ENCODE measurements at places on chromosomes 2 and 18.

- no peak for DNase-seq
Observed at GRCh38 chr2:129772190-129772579, 207.3 kb upstream of the RAB6C start.

GRCh38 chr18:70355620-70356385, 67.0 kb downstream of the SOCS6 start:
- DNase-seq = no peak

GRCh38 chr2:18214936-18215335, 336.5 kb downstream of the KCNS3 start:
- DNase-seq = no peak

GRCh38 chr2:47079515-47080412, 75.3 kb downstream of the STPG4 start:
- DNase-seq = no peak

- DNase-seq = no peak
Observed at GRCh38 chr18:78659748-78660147, 319.9 kb upstream of the SALL3 start.

GRCh38 chr2:211837706-211838105, 700.9 kb downstream of the ERBB4 start:
- DNase-seq = no peak

DNA sequence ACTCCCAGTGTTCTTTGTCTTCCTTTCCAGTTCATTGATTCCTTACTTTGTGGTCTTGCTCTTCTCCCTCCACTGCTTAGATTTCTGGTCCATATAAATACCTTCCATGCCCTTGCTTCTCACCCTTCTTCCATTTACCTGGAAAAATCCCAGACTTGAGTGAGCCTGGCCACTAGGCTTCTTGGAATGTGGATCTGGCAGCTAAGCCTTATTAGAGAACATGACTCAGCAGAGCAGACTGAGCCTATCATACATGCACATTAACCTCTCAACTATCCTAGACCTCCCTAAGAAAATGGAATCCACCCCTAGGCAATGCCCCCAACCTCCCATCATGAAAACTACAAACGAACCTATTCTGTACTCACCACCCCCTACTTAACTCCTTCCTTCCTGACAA, 127.7 kb downstream of the RHBDD1 start:
- no peak for DNase-seq

DNA sequence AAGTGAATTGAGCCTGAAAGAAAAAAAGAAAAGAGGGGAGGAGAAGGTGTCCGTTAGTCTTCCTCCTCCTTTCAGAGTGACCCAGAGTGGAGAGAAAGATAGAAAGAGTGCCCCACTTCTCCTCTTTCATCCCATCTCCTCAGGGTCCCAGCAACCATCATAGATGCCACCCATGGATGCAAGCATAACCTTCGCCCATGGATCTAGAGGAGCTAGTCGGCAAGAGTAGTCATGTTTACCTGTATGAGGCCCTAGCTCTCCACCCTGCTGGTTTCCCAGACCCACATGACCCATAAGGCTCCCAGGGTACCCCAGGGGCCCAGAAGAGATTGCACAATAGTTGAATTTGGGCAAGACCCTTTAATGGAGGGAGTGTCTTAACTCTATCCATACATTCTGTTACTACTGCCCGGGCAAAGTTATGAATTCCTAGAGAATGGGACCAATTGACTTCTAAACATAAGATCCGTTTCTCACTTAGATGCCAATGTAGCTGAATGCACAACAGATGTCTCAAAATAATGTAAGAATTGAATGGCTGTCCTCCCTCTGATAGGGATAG, 56.1 kb upstream of the CDCA7 start:
- no peak for DNase-seq

GRCh38 chr2:1621041-1621440, 123.3 kb downstream of the PXDN start:
- DNase-seq = no peak

DNA sequence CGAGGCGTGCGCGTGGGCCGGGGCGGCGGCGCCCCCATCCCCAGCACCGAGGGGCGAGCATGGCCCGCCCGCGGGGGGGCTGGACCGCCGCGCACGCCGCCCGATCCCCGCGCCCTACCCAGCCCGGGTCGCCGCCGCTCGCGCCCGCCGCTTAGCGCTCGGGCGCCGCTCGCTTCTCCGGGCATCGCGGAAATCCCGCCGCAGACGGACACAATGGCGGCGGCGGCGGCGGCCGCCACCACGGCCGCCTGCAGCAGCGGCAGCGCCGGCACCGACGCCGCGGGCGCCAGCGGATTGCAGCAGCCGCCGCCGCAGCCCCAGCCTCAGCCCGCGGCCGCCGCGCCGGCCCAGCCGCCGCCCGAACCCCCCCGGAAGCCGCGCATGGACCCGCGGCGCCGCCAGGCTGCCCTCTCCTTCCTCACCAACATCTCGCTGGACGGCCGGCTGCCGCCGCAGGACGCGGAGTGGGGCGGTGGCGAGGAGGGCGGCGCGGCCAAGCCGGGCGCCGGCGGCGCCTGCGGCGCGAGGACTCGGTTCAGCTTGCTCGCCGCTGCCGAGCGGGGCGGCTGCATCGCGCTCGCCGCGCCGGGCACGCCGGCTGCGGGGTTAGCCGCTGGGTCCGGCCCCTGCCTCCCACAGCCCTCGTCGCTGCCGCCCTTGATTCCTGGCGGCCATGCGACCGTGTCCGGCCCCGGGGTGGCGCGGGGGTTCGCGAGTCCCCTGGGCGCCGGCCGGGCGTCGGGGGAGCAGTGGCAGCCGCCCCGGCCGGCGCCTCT, 453 bp downstream of the CABLES1 start:
- DNase-seq = peak; percentile 19

GRCh38 chr2:142758973-142759372, 118.5 kb upstream of the KYNU start:
- no peak for DNase-seq

- no peak for DNase-seq
Observed at GRCh38 chr2:134177351-134177931, 76.4 kb upstream of the MGAT5 start.

DNA sequence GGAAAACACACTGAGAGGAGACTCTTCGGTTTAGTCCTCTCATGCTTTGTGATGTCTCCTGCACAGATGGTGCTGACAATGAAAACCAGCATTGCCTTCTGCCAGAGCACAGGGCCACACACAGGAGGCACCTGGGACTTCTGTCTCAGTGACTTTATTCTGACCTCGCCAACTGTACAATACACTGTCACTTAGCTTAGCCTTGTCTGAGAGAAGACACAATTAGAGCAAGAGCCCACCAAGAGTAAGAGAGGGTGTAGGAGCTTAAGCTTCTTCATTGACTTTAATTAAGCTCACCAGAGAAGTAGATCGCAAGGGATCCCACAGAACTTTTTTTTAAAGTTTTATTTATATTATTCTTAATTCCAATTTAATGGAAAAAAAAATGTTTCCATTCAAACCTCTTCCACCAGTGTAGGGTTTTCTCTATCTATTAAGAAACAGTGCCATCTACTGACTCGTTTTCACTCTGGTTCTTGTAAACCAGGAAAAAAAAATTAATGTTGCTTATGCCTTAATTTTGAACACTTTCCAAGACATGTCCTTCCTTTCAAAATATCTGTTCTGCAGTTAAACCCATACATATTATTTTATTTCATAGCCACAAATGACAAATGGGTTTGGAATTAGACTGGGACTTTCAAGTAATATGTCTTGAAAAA, 42.4 kb upstream of the DDX18 start:
- DNase-seq = no peak

GRCh38 chr2:136323935-136324334, 206.0 kb upstream of the CXCR4 start:
- no peak for DNase-seq

- no peak for DNase-seq
Observed at GRCh38 chr2:43333101-43333655, 106.8 kb upstream of the ZFP36L2 start.

GRCh38 chr18:49006641-49007454, 56.1 kb upstream of the SMAD7 start:
- DNase-seq = no peak

GRCh38 chr2:6831229-6831628, 34.5 kb downstream of the CMPK2 start:
- no peak for DNase-seq

GRCh38 chr2:230267059-230267458, 41.5 kb downstream of the SP140 start:
- DNase-seq = no peak

GRCh38 chr2:56185101-56185581, 1.4 kb downstream of the CCDC85A start:
- no peak for DNase-seq

- peak; percentile 60 for DNase-seq
Observed at GRCh38 chr2:191245046-191245868, at the start of gene MYO1B. Gene MYO1B, plus strand, starts transcription at chr2:191245404. Its CDS starts 31,492 bp downstream, at chr2:191276896.

DNA sequence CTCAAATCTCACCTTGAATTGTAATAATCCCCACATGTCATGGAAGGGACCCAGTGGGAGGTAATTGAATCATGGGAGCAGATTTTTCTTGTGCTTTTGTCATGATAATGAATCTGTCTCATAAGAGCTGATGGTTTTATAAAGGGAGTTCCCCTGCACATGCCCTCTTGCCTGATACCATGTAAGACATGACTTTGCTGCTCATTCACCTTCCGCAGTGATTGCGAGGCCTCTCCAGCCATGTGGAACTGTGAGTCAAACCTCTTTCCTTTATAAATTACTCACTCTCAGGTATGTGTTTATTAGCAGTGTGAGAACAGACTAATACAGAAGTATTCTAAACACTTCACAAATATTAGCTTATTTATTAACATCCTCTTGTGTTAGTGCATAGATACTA, 516.7 kb downstream of the LRRTM4 start:
- no peak for DNase-seq

DNA sequence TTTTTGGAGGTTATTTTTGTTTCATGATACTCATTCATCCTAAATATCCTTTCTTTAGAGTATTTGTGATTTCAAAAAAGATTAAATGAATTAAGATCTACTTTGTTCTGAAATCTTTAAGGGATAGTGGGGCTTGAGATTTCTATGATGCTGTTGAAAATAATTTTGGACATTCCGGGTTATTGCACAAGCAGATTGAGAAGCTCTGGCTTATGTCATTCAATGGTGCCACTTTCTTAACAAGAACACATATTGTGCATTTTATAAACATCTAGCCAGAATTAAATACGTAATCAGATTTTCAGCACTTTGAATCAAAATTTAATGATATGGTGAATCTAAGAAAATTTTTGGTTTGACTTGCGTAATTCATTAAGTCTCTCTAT, 207.7 kb upstream of the COL3A1 start:
- DNase-seq = no peak

- no peak for DNase-seq
Observed at GRCh38 chr2:31328026-31328425, 86.5 kb downstream of the XDH start.

- no peak for DNase-seq
Observed at GRCh38 chr2:157868993-157869392, 7.1 kb downstream of the ACVR1 start.

- no peak for DNase-seq
Observed at GRCh38 chr2:43136011-43136799, 90.2 kb downstream of the ZFP36L2 start.

DNA sequence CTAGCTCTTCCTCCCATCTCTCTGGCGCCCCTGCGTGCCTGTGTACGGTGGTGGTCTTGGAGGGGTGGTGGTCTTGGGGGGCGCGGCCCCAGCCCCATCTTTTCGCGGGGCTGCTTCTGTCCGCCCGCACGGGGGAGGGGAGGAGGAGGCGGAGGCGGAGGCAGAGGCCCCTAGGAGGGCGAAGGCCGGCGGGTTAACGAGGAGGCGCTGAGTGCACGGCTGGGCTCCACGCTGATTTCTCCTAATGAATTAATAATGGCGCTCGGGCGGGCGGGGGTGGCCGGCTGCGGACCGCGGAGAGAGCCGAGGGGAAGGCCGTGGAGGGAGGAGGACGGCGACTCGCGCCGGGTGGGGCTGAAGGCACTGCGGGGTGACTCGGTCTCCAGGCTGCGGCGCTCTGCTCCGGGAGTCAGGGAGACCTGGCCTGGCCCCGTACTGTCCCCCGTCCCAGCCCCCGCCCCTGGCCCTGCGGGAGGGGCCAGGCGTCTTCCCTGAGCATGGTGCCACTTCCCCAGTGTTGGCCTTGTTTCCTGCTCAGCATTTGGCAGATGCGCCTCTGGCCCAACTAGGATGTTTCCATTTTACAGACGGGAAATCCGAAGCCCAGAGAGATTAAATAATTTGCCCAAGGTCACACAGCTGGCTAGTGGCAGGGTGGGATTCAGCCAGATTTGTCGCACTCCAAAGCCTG, 6.0 kb downstream of the GAREM2 start:
- DNase-seq = no peak

- no peak for DNase-seq
Observed at GRCh38 chr2:190482451-190482850, 52.1 kb downstream of the NEMP2 start.

GRCh38 chr2:159139216-159139933, 147.1 kb downstream of the WDSUB1 start:
- DNase-seq = no peak

GRCh38 chr2:28435814-28436351, 43.2 kb downstream of the FOSL2 start:
- DNase-seq = no peak

- DNase-seq = no peak
Observed at GRCh38 chr2:231182513-231182899, 15.9 kb upstream of the ARMC9 start.

DNA sequence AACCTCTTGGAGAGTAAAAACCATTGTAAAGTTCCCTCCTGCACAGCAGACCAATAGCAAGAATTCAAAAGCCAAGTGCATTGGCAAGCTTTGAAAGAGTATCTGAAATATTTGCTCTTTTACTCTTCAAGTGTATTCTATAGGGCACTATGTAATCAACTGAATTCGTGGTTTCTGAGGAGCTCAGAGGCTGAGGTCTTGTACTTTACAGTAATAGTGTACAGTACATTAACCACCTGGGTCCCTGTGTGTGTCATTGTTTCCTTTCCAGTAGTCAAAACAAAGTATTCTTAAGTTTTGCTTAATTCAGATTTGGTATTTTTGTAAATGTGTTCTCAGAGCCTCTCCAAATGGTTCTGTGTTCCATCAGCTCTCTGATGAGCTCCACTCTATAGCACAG, 769.7 kb downstream of the LRRTM4 start:
- no peak for DNase-seq

- DNase-seq = no peak
Observed at GRCh38 chr2:102506743-102507142, 33.7 kb downstream of the SLC9A4 start.

- no peak for DNase-seq
Observed at GRCh38 chr2:51612387-51612786, 580.5 kb upstream of the NRXN1 start.

- no peak for DNase-seq
Observed at GRCh38 chr2:191895743-191896142, 48.9 kb upstream of the CAVIN2 start.

- no peak for DNase-seq
Observed at GRCh38 chr2:160570376-160570775, 76.8 kb upstream of the RBMS1 start.
